Muscle of leg (tissue), 16 donors: ENCODE measurements at places on chromosomes 1 and 21. TPM values are rescaled to one million over a fixed set of nuclear protein-coding genes. Genes with fewer than 3 reads are reported as not detected.

The SETD4 gene
- 15.0 TPM for polyA plus RNA-seq

- DNase-seq = no peak
Measured at GRCh38 chr21:42311160-42311559, 4.0 kb downstream of the TFF3 start.

- DNase-seq = no peak
Measured at GRCh38 chr1:8955406-8955805, 9.7 kb downstream of the CA6 start.

GRCh38 chr1:83932281-83932680, 66.7 kb downstream of the TTLL7 start:
- DNase-seq = no peak

- no peak for DNase-seq
Measured at GRCh38 chr1:248861616-248862015, 2.7 kb upstream of the ZNF692 start.

The LCE1B gene
- polyA plus RNA-seq = not detected

The LCE1C gene
- not detected for polyA plus RNA-seq

DNA sequence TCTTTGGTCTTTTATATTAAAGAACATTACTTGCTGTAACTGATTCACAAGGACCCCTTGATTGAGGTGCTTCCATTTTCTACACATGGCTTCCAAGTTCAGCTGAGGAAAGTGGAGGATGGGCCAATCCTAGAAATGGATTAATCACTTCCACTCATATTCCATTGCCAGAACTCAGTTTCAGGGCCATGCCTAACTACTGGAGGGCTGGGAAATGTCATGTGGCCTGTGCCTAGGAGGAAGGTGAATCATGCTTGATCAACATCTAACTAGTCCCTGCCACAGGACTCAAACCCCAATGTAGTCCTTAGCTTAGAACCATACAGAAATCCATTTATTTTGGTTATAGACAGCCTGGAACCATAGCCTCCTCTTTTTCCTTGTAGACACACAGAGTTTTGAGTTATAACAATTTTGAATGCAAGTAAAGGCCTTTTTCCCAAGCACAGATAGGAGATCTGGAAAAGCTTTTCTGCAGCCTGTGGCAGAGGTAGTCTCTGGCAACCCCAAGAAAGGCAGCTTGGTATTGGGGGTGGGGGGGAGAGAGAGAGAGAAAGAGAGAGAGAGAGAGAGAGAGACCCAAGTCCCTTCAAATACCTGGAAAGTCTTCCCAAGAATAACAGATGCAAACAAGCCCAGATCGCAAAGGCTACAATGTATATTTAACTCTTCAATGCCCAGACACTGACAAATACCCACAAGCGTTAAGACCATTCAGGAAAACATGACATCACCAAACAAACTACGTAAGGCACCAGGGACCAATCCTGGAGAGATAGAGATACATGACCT, 12.5 kb downstream of the MAST2 start:
- no peak for DNase-seq

DNA sequence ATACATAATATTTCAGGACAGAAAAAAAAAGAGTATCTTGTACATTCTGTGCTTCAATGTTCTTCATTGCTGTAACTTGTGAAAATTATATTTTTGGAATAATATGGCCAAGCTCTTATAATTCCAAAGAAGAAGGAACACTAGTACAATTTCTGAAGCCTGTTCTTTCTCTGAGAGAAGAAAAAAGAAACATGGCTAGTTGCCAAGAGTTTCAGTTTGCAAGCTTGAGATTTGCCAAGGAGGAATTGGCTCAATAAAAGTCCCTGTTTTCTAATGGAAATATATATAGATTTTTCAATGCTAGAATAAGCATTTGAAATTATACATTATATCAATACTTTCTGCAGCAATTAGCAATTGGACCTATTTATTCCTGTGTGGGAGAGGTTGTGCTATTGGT, 285.2 kb upstream of the NEGR1 start:
- peak; percentile 91 for DNase-seq

DNA sequence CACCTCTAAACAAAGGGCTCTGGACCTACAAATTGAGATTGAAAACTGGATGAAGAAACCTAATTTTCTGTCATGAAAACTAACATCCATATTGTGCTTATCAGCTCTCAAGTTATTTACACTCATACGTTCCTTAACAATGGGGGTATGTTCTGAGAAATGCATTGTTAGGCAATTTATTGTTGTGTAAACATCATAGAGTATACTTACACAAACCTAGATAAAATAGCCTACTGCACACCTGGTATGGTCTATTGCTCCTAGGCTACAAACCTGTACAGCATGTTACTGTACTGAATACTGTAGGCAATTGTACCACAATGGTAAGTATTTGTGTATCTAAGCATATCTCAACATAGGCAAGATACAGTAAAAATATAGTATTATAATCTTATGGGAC, 191.4 kb downstream of the TM2D1 start:
- DNase-seq = no peak
